ENCODE measurements at places on chromosomes 5 and 9. TPM values are rescaled to one million over a fixed set of nuclear protein-coding genes. Genes with fewer than 3 reads are reported as not detected.

DNA sequence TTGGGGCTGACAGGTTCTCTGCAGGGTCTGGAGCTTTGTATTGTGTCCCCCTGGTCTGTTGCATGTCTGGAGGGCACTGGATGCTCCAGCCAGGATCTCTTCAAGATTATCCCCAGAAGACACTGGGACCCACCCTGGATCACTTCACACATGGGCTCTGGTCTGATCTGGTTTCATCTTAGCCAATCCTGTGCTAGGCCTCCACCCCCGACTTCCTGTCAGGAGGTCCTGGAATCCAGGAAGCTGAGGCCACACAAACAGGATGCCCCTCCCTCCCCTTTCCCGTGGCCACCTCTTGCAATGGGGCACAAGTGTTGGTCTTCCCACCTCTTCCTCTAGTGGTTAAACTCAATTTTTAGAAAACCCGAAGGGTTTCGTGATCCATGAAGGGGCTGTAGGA, 242.6 kb upstream of the MVB12B start:
- DNase-seq = no peak

GRCh38 chr5:178094345-178094744, 19.0 kb upstream of the N4BP3 start:
- no peak for DNase-seq

Gene TNFSF8
- not detected for total RNA-seq

Gene BTNL8
- total RNA-seq = 0.13 TPM

DNA sequence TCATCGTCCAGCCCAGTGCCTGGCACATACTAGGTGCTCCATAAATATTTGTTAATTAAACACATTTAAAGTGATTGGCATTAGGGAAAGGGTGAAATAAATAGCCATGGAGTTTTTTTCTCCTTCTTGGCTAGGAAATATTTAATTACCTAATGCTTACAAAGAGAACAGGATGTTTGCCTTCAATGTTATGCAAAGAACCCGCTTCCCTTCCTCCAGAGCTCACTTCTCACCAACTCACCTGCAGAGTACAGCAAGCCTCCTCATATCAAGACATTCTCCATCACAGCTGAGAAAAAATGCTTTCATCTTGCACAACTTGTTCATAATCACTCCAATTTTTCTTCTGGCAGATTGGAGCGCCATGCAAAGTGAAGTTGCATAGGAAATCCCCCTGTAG, 161.7 kb upstream of the STK32A start:
- no peak for DNase-seq

DNA sequence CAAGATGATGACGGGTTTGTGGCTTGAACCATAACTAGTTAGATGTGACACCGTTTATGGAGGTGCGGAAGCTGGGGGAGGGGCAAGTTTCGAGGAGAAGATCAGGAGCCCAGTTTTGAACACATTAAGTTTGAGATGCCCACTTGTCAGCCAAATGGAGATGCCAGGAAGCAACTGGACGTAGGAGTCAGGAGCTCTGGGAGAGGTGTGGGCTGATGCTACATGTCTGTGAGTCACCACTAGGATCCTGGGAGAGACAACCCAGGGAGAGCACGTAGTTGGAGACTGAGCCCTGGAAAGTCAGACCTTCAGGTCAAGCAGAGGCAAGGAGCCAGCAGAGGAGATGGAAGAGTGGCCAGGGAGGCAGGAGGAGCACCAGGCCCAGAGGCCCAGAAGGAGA, 48.8 kb upstream of the SLC25A51 start:
- no peak for DNase-seq

- DNase-seq = no peak
Measured at GRCh38 chr5:143979044-143979690, 167.2 kb downstream of the HMHB1 start.

GRCh38 chr9:74960561-74960960, 7.8 kb upstream of the C9orf40 start:
- DNase-seq = peak; percentile 4
